GM13977 (cell line): ENCODE measurements at places on chromosomes 5 and 9.
A peak's percentile ranks its signal among the peaks of the same experiment; 100 is the strongest.

GRCh38 chr5:16502866-16503265 lies 37.3 kb upstream of the ZNF622 start:
- no peak for DNase-seq

DNA sequence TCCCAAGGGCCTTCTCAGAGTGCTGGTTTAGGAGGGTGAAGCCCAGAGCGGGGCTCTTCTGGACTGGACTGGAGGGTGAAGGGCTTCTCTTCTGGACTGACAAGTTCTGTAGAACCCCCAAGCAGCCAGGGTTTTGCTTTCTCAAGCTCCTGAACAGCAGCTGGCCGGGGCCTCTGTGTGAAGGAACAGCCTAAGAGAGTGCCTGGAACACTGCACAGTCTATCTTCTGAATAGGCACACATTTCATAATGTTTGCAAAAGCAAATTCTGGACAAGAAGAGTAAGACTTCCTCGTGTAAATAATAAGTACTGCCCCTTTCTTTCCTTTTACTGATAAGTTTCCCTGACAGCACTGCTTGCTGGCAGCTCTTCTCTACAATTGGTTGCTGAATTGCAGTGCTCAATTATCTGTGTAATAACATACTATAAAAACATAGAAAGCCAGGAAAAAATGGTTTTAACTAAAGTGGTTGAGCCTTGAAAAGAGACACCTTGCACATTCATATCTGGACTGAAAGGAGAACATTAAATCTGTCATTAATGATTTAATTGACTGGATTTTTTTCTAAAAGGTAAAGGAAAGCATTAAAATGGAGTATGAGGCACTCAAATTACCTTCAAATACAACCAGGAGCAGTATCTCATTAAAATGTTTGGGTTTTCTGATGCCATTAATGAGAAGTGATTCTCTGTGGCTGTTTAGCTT lies 20.5 kb downstream of the MAST4 start:
- DNase-seq = no peak

DNA sequence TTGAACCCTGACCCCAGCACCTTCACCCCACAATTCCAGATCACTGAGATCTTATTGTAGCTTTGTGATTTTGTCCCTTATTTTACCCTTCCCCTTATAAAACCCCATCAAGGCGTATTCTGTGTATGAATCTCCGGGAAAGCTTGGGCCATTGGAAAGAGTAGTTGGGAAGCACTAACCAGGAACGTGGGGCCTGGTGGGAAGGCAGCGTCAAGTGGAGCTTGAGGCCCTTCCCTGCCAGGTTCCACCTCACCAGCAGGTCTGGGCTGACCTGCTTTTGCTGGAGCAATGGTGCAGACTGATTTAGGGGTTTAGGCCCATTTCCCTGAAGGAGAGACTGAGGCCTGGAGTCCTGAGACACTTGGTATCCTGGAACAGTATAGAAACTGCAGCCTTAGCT lies 9.3 kb downstream of the PHF2 start:
- no peak for DNase-seq

- DNase-seq = no peak
Measured at GRCh38 chr9:95087659-95088242, 229.8 kb downstream of the FANCC start.

DNA sequence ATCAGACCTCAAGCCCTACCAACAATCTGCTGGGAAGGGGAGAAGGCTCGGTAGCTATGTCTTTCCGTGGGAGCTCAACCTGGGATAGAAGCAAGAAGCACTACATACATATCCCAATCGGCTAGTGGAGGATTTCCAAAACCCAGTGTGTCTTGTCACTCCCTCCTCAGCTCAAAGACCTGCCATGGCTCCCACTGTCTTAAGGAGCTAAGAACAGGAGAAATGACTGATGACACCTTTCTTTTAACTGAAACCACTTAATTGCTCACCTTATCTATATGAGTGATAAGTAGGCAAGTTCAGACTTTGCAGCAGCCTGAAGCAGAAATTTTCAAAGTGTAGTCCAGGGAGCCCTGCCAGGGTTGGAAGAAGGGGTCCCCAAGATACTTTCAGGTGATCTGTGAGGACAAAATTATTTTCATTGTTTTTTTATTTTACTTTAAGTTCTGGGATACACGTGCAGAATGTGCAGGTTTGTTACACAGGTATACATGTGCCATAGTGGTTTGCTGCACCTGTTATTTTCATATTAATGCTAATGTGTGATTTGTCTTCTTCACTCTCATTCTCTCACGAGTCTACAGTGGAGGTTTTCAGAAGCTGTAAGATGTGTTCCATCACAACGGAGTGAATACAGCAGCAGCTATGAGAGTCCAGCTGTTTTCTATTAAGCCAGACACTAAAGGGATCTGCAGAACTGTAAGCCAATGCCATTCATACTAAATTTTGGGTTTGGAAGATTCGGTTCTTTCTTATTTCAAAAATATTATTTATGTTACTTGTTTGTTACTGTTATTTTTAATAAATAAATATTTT lies 41.4 kb downstream of the PAX5 start:
- no peak for DNase-seq

- DNase-seq = no peak
Measured at GRCh38 chr5:168776070-168776469, 196.9 kb upstream of the PANK3 start.

GRCh38 chr5:15737036-15737821 lies 237.2 kb downstream of the FBXL7 start:
- DNase-seq = no peak

- peak; percentile 56 for DNase-seq
Measured at GRCh38 chr9:132589148-132590036, 7.0 kb downstream of the BARHL1 start.

GRCh38 chr9:120043448-120043847 lies 536.5 kb downstream of the CDK5RAP2 start:
- no peak for DNase-seq

DNA sequence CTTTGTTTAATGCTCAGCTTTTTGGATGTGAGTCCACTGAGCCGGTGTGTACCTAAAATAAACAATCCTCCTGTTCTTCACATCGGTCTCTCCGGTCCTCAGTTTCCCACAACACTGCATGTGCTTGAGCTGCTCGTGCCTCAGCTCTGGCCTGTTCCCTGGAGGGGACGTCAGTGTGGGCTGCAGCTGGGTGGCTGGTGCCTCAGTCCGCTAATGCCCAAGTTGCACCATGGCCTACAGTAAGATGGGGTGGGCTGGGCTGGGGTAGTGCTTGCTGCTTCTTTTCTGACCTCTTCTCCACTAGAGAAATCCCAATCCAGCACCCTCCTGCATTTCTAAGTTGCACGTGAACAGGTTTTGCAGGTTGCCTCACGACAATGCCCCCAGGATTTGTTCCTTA lies 595 bp upstream of the BTNL9 start:
- no peak for DNase-seq

- DNase-seq = no peak
Measured at GRCh38 chr5:31911291-31912265, 262.5 kb downstream of the GOLPH3 start.

- no peak for DNase-seq
Measured at GRCh38 chr5:72555871-72556270, 48.7 kb upstream of the ZNF366 start.

DNA sequence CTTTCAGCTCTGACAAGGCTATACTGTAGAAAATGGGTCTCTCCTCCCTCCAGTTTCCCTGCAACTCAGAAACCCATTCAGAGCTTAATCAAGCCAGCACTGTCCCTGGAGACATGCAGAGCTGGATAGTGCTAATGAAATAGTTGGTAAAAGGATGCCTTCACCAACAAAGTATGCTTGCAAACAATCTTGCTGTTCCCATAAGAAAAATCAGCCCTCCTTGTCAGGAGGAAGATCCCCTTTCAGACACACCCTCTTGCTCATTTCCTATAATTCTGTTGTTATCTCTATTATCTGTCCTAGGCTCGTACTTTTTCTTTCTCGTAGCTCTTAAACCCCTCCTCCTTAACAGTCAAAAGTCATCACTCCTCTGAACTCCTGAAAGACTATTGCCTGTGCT lies 9.9 kb upstream of the OSMR start:
- no peak for DNase-seq

GRCh38 chr9:106859957-106860720 lies 2.8 kb upstream of the ZNF462 start:
- no peak for DNase-seq

- DNase-seq = peak; percentile 39
Measured at GRCh38 chr9:14768405-14769229, 46.1 kb upstream of the CER1 start.

- no peak for DNase-seq
Measured at GRCh38 chr9:26159575-26160392, 481.5 kb upstream of the TUSC1 start.

DNA sequence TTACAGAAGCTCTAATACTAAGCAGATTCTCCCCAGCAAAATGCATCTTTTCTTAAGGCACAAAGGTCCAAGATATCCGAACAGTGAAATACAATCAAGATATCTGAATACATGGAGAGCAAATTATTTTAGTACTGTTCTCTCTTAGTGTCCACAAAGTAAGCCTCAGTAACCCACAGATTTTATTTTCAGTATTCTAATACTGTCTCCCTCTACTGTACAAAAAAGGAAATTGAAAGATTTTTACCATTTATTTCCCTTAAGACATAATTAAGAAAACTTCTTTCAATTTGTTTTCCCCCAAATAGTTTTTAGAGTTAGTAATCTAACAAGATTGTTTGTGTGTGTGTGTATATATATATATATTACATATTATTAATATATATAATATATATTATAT lies 24.7 kb upstream of the NOL6 start:
- no peak for DNase-seq
